Progenitor cell of endocrine pancreas (in vitro differentiated cells): ENCODE measurements at places on chromosomes 2 and 18. TPM values are rescaled to one million over a fixed set of nuclear protein-coding genes. Genes with fewer than 3 reads are reported as not detected.

The TMEM247 gene
- not detected in 2 replicates for total RNA-seq

DNA sequence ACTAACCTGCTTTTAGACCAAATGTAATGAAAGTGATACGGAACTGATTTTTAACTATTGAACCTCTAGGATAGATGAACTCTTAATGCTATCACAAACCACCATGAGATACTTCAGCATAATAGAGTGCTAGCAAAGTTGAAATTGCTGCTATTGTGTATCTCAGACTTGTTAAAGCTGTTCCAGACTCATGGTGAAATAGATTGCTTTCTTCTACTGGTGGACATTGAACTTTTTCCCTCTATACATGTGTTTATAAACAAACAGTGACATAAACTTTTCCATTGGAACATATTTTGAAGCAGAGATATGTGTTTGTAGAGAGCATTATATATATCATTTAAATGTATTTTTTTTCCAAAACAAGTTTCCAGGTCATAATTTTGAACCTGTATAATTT lies 157.3 kb downstream of the CAMKMT start:
- H3K36me3 ChIP-seq = peaks cover 8% of the 10 kb centered on the region
- H3K27ac ChIP-seq = no peak overlapping the region
- DNase-seq = no peak
- no peaks in the 10 kb centered on the region for H3K27me3 ChIP-seq

DNA sequence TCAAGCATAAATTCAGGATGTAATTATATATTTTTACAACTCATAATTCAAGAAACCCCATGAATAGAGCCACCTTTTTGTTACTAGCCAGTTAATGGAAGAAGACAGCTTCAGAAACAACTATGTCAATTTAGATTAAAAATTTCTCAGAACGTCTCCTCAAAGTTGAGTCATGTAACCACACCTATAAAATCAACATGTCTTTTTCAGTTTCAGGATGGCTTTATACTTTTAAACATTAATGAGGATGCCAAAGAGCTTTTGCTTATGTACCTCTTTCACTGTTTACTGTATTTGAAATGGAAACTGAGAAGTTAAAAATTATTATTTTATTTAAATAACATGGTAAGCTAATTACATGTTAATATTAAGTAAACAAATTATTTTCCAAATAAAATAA lies 280.1 kb downstream of the PTH2R start:
- no peak overlapping the region for H3K27ac ChIP-seq
- no peak overlapping the region for H3K4me3 ChIP-seq
- DNase-seq = no peak
- peaks cover 2% of the 10 kb centered on the region for H3K36me3 ChIP-seq

The SMYD1 gene
- total RNA-seq = not detected in 2 replicates

GRCh38 chr2:134238371-134238770 lies 15.5 kb upstream of the MGAT5 start:
- peaks cover 42% of the 10 kb centered on the region for H3K4me1 ChIP-seq
- no peaks in the 10 kb centered on the region for H3K36me3 ChIP-seq
- no peak overlapping the region for H3K27ac ChIP-seq

DNA sequence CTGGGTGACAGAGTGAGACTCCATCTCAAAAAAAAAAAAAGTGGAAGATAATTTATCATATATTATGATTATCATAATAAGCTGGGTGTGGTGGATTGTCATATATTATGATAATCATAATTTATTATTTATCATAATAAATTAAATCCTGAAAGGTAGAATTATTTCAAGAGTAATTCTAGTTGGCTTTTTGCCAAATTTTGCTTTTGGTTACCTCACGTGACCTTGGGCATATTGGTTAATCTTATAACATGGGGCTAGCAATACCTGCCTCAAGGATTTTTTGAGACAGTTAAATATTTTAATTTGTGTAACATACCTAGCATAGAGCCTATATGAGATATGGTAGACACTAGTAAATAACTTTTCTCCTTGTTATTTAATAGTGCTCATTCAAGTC lies 111.3 kb upstream of the TTC27 start:
- no peak overlapping the region for H3K4me3 ChIP-seq
- H3K27me3 ChIP-seq = no peaks in the 10 kb centered on the region
- peaks cover 20% of the 10 kb centered on the region for H3K36me3 ChIP-seq
- H3K27ac ChIP-seq = no peak overlapping the region
- DNase-seq = no peak

The CDK15 gene
- total RNA-seq = 0.07 TPM in 1 of 2 replicates, not detected in the other

- H3K36me3 ChIP-seq = no peaks in the 10 kb centered on the region
- H3K27me3 ChIP-seq = no peaks in the 10 kb centered on the region
- H3K4me1 ChIP-seq = peaks cover 9% of the 10 kb centered on the region
Measured at GRCh38 chr18:67875944-67876343, 359.4 kb upstream of the DSEL start.
